ENCODE measurements at places on chromosomes 5 and 9.

- no peak for DNase-seq
Measured at GRCh38 chr5:75322066-75322465, 15.0 kb upstream of the HMGCR start.

- peak; percentile 41 for DNase-seq
Measured at GRCh38 chr9:87853876-87854579, 28.6 kb upstream of the SPATA31E1 start.

DNA sequence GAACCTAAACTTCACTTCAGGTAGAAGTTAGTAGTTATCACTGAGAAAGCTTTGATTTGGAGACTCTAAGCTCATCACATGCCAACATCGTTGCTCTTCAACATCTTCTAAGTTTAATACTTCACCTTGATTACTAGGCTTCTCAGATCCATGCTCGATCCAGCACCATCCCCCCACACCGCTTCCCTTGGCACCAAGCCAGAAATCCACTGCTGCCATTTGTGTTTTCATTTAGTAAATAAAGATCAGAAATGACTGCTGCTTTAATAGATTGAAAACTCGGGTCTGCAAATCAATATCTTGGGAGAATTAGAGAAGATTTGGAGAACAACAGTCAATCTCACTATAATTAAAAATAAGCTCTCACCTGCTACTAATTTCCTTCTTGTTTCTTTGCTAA lies 214.7 kb upstream of the NR4A3 start:
- no peak for DNase-seq

- peak; percentile 54 for DNase-seq
Measured at GRCh38 chr5:149367249-149367971, 9.6 kb downstream of the PCYOX1L start.

DNA sequence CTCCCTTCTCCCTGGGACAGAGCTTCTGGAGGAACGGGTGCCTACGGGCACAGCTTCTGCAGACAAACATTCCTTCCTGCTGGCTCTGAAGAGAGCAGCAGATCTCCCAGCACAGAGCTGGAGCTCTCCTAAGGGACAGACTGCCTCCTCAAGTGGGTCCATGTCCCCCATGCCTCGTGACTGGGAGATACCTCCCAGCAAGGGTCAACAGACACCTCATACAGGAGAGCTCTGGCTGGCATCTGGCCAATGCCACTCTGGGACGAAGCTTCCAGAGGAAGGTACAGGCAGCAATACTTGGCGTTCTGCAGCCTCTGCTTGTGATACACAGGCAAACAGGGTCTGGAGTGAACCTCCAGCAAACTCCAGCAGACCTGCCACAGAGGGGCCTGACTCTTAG lies 227.9 kb downstream of the SPATA31D1 start:
- no peak for DNase-seq

DNA sequence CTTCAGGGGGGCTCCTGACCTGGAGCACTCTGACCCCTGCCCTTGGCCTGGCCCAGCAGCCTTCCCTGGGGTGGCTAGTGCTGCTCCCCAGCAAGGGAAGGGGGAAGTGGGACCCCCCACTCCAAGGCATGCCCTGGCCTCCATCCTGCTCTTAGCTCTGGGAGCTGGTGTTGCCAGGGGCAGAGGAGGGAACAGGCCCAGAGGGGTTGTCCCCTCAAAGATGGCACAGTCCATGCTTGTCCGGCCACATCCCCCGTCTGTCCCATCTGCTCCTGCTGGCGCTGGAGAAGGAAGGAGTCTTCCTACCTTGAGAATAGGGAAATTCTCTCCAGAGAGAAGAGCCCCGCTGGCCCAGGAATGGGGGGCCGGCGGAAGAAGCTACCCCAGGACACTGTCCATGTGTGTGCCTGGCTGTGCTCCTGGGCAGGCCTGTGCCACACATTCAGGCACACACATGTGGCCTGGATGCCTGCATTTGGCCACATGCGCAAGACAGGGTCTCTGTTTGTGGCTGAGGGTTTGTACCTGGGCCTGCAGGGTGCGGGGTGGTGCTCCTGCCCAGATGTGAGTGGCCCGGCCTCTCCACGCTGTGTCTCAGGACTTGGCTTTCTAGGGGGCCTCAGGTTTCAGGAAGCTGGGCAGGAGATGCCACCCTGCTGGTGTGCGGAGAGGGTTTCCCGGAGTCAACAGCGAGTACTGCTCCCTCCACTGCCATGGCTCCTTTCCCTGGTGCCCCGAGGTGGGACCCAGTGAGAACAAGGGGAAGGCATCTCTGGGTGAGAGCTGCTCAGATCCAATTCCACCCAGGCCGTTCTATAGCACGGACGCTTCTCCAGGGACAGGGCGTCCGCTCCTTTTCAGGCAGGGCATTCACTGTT lies 247.1 kb downstream of the PBX3 start:
- DNase-seq = no peak

GRCh38 chr5:131945551-131946168 lies at the start of gene MEIKIN:
MEIKIN (minus strand) TSS chr5:131945663; CDS start chr5:131945505, 158 bp downstream.
- DNase-seq = no peak

DNA sequence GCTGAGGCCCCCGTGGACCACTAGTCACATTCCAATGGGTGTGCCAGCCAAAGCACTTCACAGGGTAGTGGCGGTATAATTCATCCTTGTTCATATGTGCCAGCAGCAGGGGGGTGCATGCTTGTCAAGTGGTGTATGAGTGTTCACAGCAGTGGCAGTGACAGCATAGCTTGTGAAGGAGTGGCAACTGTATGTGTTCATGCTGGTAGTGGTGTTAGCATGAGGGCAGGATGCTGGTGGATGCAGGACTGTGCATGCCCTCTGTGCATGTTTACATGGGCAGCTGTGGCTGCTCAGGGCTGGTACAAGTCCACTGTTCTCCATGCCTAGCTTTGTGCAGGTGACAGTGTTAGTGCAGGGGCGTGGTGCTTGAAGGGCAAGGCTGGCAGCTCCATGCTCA lies 253.4 kb upstream of the DMAC1 start:
- DNase-seq = no peak

DNA sequence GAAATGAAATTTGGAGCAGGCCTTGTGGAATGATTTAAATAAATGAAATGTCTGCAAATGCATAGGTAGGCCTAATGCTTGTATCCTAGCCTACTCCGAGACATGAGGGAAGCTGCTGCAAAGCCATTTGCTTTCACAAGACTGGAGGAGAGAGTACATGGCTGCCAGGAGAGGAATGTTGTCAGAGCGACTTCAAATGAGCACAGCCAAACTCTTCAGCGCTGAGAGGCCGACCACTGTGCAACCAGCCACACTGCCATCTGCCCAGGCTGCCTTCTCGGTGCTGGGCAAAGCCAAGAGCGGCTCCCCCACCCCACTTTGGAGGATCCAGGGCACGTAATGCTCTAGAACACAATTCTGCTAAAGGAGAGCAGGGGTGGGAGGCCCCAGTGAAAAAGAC lies 122.6 kb downstream of the RASEF start:
- no peak for DNase-seq

DNA sequence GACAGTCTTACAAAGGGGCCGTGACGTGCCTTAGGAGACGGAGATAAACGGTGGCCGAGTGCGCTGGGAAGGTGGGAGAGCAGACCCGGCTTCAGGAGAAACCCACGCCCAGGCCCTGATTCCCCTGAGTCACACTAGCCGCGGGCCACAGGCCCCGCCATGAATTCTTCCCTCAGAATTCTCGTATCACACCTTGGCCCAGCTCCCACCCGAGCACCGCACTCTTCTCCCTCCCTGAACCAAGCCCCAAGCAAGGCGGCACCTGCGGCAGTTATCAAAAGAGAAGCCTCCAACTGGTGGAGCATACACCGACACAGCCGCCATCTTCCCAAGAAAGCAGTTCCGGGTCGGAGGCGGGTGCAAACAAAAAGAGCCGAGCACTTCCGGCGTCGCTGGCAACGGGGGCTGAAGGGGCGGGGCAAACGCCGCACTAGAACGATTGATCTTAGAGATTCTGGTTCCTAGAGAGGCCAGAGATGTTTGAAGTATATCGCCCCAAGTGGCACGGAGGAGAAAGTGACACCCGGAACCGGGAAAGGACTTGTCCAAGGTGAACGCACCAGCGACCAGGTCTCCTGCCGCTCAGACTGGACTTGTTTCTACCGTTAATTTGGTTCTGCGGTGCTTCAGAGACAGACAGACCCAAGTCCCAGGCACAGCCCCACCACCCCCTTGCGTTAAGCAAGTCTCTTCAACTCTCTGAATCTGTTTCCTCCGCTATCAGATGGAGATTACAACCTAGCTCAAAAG lies at the start of gene PSMB7:
Gene PSMB7 (minus strand): TSS at position 341 of the 750 bp plus-strand sequence. CDS start 17 bp downstream, at position 324.
- DNase-seq = peak; percentile 90

GRCh38 chr5:113748403-113748802 lies 234.9 kb downstream of the YTHDC2 start:
- peak; percentile 7 for DNase-seq

- DNase-seq = no peak
Measured at GRCh38 chr9:25994605-25995004, 316.4 kb upstream of the TUSC1 start.

- no peak for DNase-seq
Measured at GRCh38 chr5:17169507-17169906, 47.9 kb upstream of the BASP1 start.

- no peak for DNase-seq
Measured at GRCh38 chr5:157025093-157025698, 33.7 kb downstream of the HAVCR1 start.

GRCh38 chr5:108003178-108003577 lies 332.4 kb upstream of the EFNA5 start:
- peak; percentile 26 for DNase-seq

DNA sequence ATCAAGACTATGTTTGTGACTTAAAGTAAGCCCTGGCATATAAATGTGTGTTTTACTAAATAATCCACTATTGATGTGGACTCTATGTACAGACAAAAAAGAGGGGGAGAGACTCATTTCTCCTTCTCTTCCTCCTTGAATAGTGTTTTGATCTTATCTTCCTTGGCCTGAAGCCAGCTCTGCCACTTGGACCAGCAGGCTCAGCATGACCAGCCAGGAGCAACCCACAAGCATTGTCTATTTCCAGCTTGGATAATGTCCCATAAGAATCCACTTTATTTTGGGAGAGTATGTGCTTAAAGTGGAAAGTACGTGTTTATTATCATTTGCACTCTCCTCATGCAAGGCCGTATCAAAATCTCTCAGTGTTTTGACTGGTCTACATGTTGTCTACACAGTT lies 23.8 kb upstream of the SLC46A2 start:
- DNase-seq = no peak

GRCh38 chr9:17793713-17794622 lies 215.1 kb downstream of the SH3GL2 start:
- peak; percentile 36 for DNase-seq

GRCh38 chr9:110923601-110924000 lies 114.7 kb downstream of the LPAR1 start:
- no peak for DNase-seq

DNA sequence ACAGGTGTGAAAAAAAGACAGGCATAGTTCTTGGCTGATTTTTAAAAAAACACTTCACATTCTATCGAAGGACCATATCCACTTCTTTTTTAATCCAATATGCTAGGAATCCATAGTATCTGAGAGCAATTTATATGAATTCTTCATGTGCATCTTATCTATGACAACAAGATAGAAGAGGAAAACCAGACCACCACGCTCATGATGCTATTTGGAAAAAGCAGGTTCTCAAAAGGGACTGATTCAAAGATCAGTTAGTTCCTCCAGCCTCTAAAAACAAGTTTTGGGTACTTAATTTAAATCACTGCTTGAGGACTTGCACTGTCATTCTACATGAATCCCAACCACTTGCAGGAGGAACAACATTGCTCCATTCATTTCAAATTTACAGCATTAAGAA lies 6.3 kb downstream of the MEF2C start:
- DNase-seq = no peak

DNA sequence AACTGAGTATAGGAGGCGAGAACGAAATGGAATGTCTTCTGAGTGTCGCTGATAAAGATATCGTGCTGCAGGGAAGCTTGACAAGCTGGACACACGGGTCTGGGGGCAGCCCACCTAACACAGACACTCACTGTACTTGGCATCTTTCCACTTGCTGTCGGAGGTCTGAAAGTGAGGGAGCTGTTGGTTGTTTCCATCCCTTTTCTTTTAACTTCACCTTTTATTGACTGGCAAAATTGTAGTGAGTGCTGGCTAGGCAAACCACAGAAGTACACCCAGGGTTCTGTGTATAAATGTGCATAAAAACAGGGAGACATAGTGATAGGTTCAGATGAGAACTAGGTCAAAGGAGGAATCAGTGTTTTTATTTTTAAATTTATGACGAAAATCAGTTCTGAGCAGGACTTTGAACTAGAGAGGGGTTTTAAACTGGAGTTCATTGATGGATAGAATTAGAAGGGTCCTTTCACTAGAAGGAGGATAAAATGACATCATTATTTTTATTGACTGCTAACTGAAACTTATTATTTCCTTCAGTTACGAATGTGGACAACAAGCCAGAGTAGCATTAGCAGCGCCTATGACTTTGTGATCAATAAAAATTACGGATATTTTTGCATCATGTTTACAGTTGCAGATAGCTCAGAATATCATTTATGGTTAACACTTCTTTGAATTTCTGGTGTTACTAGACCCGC lies 817 bp downstream of the GAPVD1 start:
- no peak for DNase-seq

- no peak for DNase-seq
Measured at GRCh38 chr5:14588145-14588544, 6.6 kb downstream of the OTULINL start.

GRCh38 chr5:61809651-61810050 lies 477.6 kb downstream of the ZSWIM6 start:
- DNase-seq = peak; percentile 91

- DNase-seq = no peak
Measured at GRCh38 chr9:14645648-14646047, 47.6 kb downstream of the ZDHHC21 start.

DNA sequence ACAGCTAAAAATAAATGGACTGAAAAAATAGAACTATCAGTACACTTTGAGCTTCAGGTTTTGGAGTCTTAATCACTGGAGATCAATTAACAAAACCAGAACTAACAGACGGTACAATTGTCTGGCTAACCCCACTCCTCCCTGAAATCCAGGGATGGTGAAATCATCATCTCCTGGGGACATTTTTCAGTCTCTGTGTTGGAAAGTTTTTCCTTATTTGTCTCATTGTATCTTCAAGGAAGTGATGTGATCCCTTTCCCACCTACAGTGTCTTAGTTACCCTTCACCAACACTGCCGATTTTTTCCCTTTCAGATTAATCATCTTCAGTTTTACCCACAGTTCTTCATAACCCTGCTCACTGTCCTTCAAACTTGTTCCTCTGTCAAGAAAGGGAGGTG lies 81.9 kb downstream of the MAP1B start:
- no peak for DNase-seq

DNA sequence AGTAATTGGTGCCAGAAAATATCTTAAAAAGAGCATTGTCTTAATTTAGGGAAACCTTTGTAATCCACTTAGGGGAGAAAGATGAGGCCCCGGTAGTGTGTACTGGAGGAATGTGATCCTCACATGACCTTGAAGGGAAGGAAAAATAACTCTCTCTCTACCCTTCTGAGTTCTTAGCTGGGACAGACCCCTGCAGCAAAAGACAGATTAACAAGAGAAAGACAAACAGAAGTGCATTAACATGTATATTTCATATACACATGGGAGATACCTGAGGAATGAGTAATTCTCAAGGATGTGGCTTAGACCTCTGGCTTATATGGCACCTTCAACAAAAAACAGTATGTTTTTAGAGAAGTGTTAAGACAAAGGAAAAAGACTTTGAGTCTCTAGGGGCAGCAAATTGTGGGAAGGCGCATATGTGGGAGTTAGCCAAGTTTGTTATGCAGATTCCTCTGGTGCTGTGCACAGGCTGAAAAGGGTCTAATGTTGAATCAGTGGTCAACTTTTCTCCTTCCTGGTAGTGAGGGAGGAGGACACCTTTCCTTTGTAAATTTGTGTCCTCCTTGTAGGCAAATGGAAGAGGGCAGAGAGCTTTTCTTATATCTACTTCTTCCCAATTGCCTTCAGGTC lies 138.8 kb downstream of the LRRC70 start:
- no peak for DNase-seq

Data from mammary epithelial cell (primary cell).